Retina (tissue), 1 donor: ENCODE measurements at places on chromosomes 3 and 15.

DNA sequence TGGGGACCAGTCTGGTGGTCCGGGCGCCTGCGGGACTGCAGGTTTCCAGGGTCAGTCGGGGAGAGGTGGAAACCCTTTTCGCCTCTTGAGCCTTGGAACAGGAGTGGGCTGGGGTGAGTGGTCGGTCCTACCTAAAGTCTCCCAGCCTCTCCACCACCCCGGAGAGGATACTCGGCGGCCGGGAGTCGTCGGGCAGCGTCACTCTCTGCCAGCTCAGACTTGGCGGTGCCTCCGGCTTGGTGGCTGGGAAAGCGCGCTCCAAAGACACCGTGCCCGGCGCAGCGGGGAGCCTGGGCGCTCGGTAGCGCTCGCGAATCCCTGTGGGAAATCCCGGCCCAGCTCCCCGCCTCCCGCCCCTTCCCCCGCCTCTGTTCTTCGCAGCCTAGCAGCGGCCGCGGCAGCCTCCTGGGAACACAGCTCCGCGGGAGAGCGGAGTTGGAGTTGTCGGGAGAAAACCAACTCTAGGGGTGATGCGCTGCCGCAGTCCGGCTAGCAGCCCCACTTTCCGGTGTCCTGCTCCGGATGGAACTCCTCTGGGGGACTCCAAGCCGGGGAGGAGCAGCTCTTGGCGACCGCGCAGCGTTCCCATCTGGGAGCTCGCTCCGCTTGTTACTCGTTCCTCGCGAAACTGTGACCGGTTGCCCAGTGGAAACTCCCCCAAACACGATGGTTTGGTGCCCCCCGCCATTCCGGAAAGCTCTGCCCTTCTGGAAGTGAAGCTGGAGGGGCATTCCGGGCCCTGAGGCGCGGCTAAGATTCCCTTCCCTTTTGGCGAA lies 1.4 kb downstream of the EPHB1 start:
- DNase-seq = peak; percentile 81

DNA sequence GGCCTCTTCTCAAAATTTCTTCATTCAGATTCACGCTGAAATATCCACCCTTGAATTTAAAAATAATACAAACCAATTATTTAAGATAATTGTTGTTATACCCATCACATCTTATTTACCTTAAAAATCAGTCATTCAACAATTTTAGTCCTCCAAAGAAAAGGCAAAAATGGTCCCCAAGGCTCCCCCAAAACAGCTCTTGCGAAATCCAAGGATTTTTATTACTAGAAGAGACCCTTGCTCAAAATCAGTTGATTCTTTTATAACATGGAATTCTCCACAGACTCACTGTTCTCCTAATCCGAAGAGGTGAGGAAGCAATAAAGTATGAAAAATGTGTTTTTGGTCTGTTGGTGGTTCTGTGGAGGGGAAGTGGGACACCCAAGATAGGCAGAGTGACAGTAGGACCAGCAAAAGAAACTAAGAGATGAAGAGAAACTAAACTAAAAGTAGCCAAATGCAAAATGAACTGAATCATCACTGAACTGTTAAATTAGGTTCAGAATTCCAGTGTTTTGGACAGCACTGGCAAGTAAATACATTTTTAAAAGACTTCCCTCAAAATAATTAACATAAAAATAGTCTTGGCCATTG lies 19.1 kb upstream of the PLCH1 start:
- no peak for DNase-seq

GRCh38 chr3:58307639-58308215 lies 1.4 kb downstream of the HTD2 start:
- DNase-seq = no peak

DNA sequence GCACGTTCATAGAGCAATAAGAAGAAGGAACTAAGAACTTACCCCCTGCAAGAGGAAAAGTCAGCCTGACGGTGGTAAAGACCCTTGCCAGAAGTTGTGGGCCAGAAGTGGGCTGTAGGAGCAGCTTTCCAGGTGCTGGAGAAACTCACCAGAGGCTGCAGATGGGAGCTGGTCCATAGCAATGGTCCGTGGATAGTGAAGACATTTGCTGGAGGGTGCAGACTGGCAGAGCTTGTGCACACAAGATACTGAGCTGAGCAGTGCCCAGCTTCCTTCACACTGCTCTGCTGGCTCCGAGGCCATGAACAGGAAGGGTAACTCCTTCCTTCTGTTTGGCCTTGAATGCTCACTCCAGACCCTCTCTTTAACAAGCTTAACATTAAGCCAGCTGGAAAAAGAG lies 149.8 kb upstream of the BNIP2 start:
- DNase-seq = no peak

GRCh38 chr15:90869601-90870353 lies 1.4 kb downstream of the FURIN start:
- no peak for DNase-seq
